Kidney capillary endothelial cell (primary cell): ENCODE measurements at places on chromosomes 13 and 19.

DNA sequence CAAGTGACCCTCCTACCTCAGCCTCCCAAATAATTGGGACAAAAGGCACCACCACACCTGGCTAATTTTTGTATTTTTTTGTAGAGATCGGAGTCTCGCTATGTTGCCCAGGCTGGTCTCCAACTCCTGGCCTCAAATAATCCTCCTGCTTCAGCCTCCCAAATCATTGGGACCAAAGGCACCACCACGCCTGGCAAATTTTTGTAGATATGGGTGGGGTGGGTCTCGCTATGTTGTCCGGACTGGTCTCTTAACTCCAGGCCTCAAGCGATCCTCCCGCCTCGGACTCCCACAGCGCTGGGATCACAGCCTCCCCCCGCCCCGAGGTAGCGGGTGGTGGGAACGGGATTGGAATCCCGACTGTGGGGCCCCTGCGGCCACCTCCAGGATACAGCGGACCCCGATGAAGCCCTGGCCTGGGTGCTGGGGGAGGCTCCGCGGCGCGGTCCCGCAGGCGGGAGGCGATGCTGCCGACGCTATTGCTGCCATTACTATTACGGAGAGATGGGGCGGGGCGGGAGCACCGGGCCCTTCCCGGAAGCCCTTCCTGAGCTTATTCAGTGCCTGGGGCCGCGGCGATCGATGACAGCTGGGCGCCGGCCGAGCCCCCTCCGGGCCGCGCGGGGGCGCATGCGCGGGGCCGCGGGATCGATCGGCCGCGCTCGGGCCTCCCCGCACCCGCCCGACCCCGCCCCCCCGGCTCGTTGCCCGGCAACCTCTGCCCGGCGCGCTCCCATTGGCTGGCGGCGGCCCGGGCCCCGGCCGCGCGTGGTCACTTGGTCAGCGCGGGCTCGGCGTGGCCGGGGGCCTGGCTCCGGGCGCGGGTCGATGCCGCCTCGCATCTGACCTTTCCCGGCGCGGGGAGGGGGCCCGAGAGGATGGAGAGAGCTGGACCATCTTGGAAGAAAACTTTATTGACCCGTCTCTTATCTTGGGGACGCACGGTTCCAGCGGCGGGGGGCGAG lies 27.9 kb upstream of the ONECUT3 start:
- peak; percentile 23 for DNase-seq

- DNase-seq = no peak
These were observed 82.6 kb upstream of the GPC6 start for GRCh38 chr13:93144031-93144430.

DNA sequence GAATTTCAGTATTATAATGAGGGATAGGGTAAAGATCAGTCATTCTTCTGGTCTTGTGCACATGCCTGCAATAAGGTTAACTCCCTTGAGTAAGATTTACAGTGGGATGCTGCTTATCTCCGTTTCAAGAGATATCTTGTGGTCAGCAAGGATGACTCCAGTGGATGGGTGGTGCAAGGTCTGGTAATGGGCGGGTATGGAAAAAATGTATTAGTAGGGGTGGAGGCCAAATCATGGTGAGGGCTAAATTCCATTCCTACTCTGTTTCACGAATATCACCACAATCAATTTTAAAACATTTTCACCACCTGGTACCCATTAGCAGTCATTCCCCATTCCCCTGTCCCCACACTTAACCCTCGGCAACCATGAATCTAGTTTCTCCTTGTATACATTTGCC lies 40.6 kb downstream of the CCDC122 start:
- DNase-seq = no peak

DNA sequence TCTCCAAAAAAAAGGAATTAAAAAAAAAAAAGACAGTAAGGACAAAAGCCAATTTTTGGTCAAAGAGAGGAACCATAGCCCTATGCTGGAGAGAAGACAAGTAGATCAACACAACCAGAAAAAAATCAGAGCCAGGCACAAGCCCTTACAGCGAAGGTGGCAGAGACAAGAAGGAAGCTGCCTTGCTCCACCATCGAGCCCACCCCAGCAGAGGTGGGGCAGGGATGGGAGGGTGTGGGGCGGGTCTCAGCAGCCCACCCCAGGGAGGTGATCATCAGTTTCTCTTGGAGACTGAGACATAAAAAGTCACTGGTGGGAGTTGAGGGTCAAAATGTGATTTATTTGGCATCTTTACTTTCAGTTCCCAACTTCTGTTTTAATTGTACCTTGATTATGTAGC lies 332.4 kb downstream of the FOXO1 start:
- no peak for DNase-seq

DNA sequence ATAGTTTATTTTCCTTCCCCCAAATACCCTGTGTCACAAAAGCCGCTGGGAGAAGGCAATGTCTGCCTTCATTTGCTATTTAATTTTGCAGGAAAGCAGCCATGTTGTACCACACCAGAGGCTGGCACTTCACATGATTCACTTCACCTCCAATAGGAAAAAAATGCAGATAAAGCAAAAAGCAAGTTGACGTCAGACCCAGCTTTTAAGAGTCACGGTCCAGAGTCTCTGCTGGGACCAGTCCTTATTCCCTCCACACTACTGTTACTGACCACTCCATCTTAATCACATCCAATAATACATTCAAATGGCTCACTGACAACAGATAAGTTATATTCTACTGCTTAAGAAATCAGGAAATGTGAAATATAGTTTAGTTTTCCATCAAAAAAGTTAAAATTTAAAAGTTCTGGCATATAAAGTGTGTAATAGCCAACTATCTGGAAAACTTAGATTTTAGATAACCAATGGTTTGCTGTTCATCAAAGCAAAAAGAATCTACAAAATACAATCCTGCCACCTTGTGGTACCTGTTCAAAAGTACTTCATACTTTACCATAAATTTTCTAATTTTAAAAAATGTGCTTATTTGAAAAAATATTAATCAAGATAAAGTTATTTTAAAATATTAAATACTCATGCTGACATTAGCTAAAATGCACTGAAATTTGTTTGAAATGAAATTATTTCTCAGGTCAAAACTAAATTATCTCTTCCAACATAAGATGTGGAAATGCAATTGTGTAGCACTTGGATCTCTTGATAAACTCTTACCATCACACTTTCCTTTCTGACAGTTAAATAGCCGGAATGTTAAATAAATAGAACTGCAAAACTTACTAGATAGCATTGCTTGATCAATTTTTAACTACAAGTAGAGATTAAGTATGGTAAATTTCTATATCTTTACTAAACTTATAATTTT lies 97.3 kb downstream of the SERP2 start:
- peak; percentile 25 for DNase-seq

GRCh38 chr13:114056205-114057013 lies 76.0 kb downstream of the RASA3 start:
- DNase-seq = no peak

- DNase-seq = no peak
These were observed 5.7 kb upstream of the NFIC start for GRCh38 chr19:3360421-3361383.

DNA sequence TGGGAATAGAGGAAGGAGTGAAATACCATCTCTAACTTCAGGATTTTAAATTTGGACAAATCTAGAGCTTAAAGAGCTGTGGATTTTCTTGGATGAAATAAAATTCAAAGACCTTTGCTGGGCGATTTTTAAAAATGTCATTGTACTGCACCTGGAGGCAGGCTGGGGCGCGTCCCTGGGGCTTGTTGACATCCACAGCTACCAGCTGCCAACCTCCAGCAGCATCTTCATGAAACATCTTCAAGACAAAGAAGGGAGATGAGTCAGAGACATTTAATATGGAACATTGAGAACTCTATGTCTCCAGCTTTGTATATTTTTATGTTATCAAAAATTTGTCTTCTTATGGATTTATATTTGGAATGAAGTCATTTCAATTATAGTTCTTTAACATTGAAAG lies 132.5 kb downstream of the NALCN start:
- no peak for DNase-seq

DNA sequence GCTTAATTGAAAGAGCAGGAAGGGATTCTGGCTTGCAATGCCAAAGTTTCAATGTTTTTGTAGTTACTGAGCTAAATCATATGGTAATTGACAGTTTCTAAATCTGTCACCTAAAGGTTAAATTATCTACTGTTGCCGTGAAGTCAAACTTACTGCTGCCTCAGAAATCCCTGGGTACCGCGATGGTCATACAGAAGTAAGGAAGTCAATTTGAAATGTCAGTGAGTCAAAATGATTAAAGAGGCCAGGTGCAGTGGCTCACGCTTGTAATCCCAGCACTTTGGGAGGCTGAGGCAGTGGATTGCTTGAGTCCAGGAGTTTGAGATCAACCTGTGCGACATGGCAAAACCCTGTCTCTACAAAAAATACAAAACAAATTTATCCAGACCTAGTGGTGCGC lies 48.8 kb upstream of the TPM4 start:
- no peak for DNase-seq

DNA sequence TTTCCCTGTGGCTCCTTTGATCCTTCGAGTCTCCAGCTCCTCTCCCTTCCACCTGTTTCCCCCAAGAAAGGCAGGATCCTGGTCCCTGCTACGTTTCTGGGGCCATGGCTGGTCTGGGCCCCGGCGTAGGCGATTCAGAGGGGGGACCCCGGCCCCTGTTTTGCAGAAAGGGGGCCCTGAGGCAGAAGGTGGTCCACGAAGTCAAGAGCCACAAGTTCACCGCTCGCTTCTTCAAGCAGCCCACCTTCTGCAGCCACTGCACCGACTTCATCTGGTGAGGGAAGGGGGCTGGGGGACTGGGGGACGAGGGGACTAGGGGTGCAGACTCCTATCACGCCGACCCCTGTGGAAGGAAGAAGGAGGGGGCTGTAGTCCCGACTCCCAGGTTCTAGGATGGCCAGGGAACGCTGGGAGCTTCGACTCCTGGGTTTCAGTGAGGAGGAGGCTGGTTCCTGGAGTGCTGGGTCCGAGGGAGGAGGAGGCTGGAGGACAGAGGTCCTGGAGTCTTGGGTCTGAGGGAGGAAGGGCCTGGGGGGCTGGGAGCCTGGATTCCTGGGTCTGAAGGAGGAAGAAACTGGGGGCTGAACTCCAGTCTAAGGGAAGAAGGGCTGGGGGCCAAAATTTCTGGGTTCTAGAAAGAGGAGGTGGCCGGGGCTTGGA lies 524 bp downstream of the PRKCG start:
- DNase-seq = no peak

- DNase-seq = no peak
These were observed 238.0 kb downstream of the LHFPL6 start for GRCh38 chr13:39364947-39365468.

GRCh38 chr19:48933382-48933932 lies at the start of gene DHDH:
TSS of gene DHDH (plus strand) at chr19:48933699. CDS start at chr19:48933722, 23 bp downstream.
- DNase-seq = no peak

DNA sequence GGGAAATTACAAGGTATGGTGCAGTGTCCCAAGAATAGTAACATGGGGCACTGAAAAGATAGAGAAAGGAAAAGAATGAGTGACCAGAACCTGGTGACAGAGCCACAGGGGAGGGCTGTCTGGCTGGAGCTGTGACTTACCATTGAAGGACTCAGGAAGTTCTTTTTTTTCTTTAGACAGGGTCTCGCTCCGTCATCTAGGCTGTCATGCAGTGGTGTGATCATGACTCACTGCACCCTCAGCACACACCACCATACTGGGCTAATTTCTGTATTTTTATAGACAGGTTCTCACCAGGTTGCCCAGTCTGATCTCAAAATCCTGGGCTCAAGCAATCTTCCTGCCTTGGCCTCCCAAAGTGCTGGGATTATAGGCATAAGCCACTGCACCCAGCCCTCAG lies 8.8 kb upstream of the CPB2 start:
- DNase-seq = peak; percentile 92

DNA sequence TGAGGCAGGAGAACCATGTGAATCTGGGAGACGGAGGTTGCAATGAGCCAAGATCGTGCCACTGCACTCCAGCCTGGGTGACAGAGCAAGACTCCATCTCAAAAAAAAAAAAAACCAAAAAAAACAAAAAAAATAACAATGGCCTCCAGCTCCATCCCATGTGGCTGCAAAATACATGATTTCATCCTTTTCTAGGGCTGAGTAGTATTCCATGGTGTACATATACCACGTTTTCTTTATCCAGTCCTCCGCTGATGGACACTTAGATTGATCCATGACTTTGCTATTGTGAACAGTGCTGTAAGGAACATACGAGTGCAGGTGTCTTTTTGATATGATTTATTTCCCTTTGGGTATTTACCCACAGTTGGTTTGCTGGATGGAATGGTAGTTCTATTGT lies 20.9 kb upstream of the LSM14A start:
- no peak for DNase-seq

DNA sequence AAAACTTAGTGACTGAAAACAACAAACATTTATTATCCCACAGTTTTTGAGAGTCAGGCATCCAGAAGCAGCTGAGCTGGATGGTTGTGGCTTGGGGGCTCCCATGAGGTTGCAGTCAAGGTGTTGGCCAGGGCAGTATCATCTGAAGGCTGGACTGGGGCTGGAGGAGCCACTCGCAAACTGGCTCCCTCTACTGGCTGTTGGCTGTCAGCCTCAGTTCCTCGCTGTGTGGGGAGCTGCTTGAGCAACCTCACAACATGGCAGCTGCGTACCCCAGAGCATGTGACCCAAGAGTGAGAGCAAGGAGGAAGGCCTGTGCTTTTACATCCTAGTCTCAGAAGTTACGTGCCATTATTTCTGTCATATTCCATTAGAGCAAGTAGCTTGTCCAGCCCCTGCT lies 9.7 kb downstream of the YJU2 start:
- DNase-seq = no peak

GRCh38 chr13:48000559-48001113 lies 437 bp downstream of the SUCLA2 start:
- DNase-seq = peak; percentile 4

- DNase-seq = no peak
These were observed 117.7 kb upstream of the ABCC4 start for GRCh38 chr13:95418946-95419345.

DNA sequence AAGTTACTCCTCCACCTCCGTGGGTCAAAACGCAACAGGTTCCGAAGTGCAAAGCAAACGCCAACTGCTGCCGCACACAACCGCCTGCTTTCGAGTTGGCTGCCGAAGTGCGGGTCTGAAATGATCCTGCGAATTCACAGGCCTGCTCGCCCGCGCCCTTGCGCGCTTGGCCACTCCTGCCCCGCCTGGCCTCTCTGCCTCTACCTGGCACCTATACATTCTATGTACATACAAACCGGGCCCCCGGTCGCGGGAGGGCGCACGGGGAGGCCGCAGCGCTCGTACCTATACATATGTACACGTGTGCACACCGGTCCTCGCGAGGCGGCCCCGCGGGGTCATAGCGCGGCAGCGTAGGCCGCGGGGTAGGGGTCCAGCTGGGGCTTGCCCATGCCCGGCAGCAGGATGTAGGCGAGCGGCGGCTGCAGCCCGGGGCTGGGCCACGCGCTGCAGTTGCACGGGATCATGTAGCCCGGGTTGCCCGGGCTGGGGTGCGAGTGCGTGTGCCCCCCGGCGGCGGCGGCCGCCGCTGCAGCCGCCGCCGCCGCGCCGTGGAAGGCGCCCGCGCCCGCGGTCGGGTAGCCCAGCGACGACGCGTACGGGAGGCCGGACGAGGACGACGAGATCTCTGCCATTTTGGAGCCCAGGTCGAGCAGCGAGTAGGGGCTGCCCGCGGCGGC lies 1.3 kb downstream of the SOX21 start:
- DNase-seq = no peak

GRCh38 chr19:54485851-54486250 lies 12.8 kb upstream of the CDC42EP5 start:
- no peak for DNase-seq
